ENCODE measurements at places on chromosomes 6 and 20. TPM values are rescaled to one million over a fixed set of nuclear protein-coding genes. Genes with fewer than 3 reads are reported as not detected.

OTOR gene
- total RNA-seq = not detected

KCNK16 gene
- total RNA-seq = not detected

TMEM200A gene
- 15.2 TPM for total RNA-seq

PDE7B gene
- not detected for total RNA-seq

UST gene
- total RNA-seq = 22.2 TPM

NKAIN4 gene
- 0.28 TPM for total RNA-seq

OR2B6 gene
- not detected for total RNA-seq

OR2J3 gene
- total RNA-seq = not detected

ZBTB46 gene
- total RNA-seq = 1.5 TPM

LINC00237 gene
- total RNA-seq = not detected

PRSS35 gene
- total RNA-seq = not detected

CGA gene
- total RNA-seq = not detected

NEDD9 gene
- total RNA-seq = 69.7 TPM

SOX4 gene
- 22.3 TPM for total RNA-seq

UTRN gene
- 44.9 TPM for total RNA-seq

HMGN3 gene
- 25.0 TPM for total RNA-seq

OPN5 gene
- not detected for total RNA-seq

SLC26A8 gene
- total RNA-seq = not detected

SLC35D3 gene
- not detected for total RNA-seq

Data from mammary epithelial cell (primary cell).